ENCODE measurements at places on chromosomes 12 and 14. TPM values are rescaled to one million over a fixed set of nuclear protein-coding genes. Genes with fewer than 3 reads are reported as not detected.

The SYCP3 gene
- polyA plus RNA-seq: 0.13 TPM

The ACOT4 gene
- 0.68 TPM for polyA plus RNA-seq

The SOX5 gene
- polyA plus RNA-seq: not detected

The WNT1 gene
- not detected for polyA plus RNA-seq

The LBHD2 gene
- not detected for polyA plus RNA-seq

The FGF6 gene
- not detected for polyA plus RNA-seq

The RHEBL1 gene
- 0.31 TPM for polyA plus RNA-seq

The TROAP gene
- 12.7 TPM for polyA plus RNA-seq

The GDF3 gene
- polyA plus RNA-seq: not detected

The EGLN3 gene
- 9.3 TPM for polyA plus RNA-seq

The EFS gene
- polyA plus RNA-seq: 1.4 TPM

The RNASE13 gene
- polyA plus RNA-seq: not detected

The OR6C76 gene
- polyA plus RNA-seq: not detected

The RND1 gene
- 0.30 TPM for polyA plus RNA-seq
